ENCODE measurements at places on chromosomes 5 and 9.

DNA sequence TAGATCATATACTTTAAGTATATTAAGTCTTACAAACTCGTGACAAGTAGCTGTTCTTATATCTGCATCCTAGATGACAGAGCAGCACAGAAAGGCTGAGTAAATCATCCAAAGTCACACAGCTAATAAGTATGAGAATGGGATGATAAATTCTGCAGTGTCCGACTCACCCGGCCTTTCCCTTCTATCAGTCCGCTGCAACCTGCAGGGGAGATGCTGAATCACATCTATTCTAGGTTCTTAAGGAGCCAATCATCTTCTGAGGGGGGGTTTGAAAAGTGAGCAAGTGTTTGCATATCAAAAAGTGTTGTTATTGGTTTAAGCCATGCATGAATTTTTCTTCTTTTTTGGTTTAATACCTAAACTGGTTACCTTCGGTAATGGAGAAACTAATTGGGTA, 38.9 kb downstream of the ADAMTS16 start:
- DNase-seq, result no peak

DNA sequence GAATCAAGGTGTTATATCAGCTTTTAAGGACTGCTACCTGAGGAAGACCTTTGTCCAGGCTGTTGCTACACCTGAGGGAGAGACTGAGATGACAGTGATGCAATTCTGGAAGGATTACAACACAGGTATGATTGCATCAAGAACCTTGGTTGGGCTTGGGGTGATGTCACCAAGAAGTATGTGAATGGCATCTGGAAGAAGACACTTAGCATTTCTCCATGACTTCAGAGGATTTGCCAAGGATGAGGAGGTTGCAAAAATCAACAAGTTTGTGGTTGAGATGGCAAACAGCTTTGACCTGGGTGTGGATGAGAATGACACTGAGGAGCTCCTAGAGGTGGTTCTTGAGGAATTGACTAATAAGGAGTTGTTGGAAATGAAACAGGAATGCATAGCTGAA, 67.9 kb upstream of the PANK3 start:
- DNase-seq, result no peak

GRCh38 chr5:113195251-113195650, 218.7 kb downstream of the DCP2 start:
- no peak for DNase-seq

- DNase-seq, result no peak
These were observed 9.8 kb downstream of the BRD3 start for GRCh38 chr9:134057751-134058701.

- DNase-seq, result no peak
These were observed 178.8 kb upstream of the CDH10 start for GRCh38 chr5:24823625-24824024.

DNA sequence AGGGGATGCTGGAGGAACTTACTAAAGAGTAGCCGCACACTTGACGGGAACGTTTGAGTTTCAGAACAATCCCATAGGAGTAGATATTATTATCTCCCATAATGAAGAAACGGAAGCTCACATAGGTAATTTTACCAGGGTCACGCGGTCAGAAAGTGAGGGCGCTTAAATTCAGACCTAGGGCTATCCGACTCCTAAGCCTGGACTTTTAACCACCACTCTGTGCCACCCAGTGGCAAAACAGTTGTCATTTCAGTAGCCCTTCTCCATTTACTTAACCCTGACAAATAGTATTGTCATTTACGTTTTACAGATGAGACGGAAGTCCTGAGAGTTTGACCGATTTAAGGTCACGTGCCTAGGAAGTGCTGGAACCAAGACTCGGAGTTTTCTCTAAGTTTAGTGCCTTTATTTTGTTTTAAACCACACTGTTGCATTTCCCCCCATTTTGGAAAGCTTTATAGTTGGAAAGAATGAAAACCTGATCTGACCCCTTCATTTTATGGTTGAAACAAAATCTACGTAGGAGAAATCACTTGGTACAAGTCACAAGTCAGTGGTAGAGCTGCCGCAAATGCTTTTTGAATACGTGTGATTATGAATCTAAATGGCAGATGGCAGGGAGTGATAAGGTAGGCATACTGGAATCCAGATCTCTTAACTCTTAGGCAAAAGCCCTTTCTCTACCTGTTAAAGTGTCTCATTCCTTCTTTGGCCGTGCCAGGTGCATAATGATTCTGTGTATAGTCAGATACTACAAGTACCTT, 650 bp downstream of the MRRF start:
- DNase-seq, result no peak

Data from activated CD4-positive, CD25-positive, alpha-beta regulatory T cell (primary cell).